Iris pigment epithelial cell (primary cell): ENCODE measurements at places on chromosomes 12 and 14.
A peak's percentile ranks its signal among the peaks of the same experiment; 100 is the strongest.

DNA sequence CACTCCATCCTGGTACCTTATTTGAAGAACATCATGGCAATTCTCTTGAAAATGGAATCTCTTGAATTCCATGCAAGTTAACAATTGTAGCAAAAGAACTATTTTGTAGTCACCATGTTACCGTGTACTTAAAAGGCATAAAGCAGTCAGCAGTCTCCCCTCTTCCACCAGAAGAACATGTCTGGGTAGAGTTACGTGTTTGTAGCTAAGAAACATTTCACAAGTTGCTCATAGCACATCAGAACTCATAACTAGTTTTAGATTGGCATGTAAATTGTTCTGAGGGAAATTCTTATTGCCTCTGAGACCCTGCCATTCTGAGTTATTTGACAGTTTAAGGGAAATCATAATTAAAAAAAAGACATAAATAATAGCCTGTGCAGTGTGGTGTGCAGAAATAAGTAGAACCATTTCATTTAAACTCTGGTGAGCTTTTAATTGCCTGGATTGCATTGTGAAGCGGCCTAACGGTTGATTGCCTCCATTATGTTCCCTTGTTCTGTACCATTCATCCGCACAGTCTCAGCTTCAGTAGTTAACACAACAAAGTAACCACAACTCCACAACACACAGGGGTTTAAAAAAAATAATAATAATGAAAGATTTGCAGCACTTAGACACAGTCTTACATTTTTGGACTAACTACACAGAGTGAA lies 2.6 kb downstream of the LMO3 start:
- no peak for DNase-seq

- DNase-seq = no peak
Measured at GRCh38 chr12:132118876-132119275, 25.2 kb downstream of the DDX51 start.

- no peak for DNase-seq
Measured at GRCh38 chr14:98240376-98240775, 1031.6 kb downstream of the BCL11B start.

- DNase-seq = no peak
Measured at GRCh38 chr12:115504306-115505290, 772.9 kb downstream of the MED13L start.

- no peak for DNase-seq
Measured at GRCh38 chr14:67982711-67983608, 163.4 kb downstream of the RAD51B start.

- no peak for DNase-seq
Measured at GRCh38 chr12:57904426-57904825, 36.9 kb upstream of the ATP23 start.

DNA sequence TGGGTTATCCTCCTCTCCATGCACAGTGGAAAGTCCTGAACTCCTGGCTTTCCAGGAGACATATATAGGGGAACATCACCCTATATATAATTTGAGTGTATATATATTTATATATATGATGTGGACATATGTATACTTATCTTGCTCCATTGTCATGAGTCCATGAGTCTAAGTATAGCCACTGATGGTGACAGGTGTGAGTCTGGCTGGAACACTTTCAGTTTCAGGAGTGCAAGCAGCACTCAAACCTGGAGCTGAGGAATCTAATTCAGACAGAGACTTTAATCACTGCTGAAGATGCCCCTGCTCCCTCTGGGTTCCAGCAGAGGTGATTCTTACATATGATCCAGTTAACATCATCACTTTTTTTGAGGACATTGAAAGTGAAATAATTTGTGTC lies 4.4 kb downstream of the SSTR1 start:
- DNase-seq = no peak

- peak; percentile 50 for DNase-seq
Measured at GRCh38 chr14:63224196-63224595, 20.0 kb downstream of the RHOJ start.

DNA sequence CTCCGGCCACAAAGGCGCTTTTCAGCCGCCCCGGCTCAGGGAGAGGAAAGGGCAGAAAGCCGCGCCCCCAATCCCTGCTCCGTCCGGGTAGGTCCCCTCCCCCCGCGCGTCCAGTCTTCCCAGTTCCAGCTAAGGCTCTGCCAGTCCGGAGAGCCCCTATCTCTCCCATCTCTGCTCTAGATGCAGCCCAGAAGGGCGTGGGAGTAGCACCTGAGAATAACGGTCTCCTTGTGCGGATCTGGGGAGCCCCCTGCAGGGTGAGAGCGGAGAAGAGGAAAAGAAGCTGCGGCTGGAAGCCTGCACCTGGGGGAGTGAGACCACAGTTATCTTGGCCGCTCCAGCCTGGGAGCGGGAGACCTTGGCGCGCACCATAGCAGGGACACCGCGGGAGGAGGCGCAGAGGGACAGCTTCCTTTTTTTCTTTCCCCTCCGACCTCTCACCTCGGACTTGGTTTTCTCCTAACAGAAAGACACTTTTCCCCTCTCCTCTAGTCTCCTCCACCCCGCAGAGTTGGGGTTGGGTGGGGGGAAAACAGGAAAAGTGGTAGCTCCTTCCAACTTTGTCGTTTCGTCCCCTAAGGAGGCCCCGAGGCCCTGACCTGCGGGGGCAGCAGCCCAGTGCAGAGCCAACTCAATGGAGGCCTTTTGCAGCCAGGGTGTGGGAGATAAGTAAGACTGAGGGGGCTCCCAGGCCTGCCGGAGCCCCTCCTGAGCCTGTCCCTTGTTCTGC lies 2.4 kb downstream of the DHH start:
- DNase-seq = peak; percentile 26

DNA sequence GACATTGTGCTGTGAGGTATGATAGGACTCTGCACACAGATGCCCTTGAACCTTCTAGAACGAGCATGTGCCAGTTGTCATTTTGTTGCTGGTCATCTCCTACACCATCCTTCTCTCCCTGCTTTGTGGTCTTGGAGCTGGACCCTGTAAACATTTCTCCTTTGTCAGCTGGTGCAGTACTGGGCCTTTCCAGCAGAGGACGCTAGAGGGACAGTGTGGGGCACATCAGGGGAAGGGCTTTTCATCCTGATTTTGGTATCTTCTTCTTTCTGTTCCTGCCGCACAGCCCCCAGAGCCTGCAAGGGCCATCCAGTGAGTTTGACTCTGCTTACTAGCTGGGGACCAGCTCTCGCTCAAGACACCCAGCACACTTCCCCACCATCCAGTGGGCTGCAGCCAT lies 484.6 kb downstream of the AACS start:
- no peak for DNase-seq

GRCh38 chr12:6123258-6123657 lies 1.2 kb downstream of the VWF start:
- no peak for DNase-seq

- DNase-seq = no peak
Measured at GRCh38 chr12:92519284-92519683, 183.5 kb upstream of the PLEKHG7 start.

- DNase-seq = peak; percentile 99
Measured at GRCh38 chr14:22536853-22537338, 52.1 kb downstream of the DAD1 start.

DNA sequence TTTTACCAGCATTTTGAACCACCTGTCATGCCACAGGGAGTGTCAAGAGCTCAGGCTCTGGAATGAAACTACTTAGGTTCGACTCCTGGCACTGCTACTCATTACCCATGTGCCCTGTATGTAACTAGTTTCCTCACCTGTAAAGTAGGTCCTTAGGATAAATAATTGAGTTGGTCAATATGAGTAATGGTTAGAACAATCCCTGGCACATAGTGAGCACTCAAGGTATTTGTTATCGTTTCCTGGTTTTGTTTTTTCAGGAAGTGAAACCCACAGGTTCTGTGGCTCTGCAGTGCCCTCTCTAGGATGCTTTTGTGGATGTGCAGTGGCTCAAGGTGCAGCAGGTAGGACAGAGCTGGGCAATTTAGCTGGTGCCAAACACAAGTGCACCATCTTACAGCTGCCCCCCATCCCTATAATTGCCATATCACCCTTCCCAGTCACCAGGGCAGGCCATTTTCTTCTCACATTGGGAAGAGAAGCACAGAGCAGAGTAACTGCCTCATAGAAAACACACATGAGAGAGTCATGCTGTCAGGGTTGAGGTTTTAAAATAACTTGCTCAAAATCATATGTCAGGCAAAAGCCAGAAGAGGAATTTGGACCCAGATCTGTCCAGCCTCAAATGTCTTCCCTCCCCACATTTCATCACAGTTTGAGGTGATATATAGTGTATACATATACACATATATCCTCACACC lies 297.5 kb downstream of the RPAP3 start:
- DNase-seq = no peak

DNA sequence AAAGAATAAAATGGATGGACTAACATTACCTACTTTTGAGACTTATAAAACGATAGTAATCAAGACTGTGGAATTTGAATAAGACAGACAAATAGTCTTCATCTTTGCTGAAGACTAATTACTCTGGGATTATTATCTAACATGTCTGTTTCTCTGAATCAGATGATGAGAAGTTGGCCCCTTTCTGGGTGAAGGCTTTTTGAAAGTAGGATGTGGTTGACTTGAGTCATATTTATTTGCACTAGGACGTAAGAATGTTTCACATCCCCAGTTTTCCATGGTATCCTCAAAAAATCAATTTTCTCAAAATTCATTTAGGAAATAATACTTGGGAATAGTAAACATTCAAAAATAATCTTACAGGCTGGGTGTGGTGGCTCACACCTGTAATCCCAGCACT lies 31.8 kb downstream of the PKP2 start:
- peak; percentile 39 for DNase-seq

GRCh38 chr12:2779281-2779680 lies 15.5 kb upstream of the FKBP4 start:
- no peak for DNase-seq

GRCh38 chr12:124387528-124387911 lies 92.6 kb downstream of the RFLNA start:
- peak; percentile 17 for DNase-seq

DNA sequence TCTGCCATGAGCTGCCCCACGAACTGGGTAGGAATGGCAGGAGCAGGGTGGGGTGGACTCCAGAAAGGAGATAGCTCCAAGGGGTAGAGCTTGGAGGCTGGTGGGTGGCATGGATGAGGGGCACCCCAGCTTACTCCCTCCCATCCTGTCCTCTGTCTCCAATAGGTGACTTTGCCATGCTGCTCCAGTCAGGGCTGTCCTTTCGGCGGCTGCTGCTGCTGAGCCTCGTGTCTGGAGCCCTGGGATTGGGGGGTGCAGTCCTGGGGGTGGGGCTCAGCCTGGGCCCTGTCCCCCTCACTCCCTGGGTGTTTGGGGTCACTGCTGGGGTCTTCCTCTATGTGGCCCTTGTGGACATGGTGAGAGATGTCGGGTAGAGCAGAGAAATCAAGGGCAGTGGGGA lies 7.1 kb downstream of the SLC39A5 start:
- DNase-seq = no peak

DNA sequence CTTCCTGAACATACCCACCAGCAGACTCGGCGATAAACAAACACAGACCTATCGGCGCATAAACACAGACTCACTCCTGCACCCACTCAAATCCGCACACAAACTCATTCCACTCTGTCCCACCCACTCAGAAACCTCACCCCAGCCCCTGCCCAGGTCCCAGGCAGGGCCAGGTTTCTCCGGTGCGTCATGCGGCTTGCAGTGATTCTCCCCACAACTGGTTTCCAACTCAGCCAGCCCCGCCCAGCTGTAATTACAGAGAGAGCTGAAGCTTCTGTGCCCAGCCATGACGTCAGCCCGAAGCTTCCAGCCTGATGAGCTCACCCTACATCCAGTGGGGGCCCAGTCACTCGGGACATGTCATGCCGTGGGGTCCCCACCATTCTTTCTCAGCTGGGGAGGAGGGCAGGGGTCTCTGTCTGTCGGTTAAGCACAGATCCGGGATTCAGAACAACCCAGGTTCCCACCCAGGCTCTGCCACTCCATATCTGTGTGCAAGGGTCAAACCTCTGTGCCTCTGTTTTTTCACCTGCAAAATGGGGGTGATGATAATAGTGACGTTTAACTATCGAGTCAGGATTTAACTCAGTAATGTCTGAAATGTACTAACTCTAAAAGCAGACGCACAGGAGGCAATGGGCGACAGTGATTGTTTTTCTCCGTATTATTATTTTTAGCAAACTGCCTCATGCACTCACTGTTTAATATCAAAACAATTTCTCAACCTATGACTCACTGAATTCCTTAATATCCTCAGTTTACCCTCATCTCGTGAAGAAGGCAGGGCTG lies 2.3 kb upstream of the HSPB8 start:
- DNase-seq = peak; percentile 67
